ENCODE measurements at places on chromosomes 2 and 18. TPM values are rescaled to one million over a fixed set of nuclear protein-coding genes. Genes with fewer than 3 reads are reported as not detected.
A peak's percentile ranks its signal among the peaks of the same experiment; 100 is the strongest.

DNA sequence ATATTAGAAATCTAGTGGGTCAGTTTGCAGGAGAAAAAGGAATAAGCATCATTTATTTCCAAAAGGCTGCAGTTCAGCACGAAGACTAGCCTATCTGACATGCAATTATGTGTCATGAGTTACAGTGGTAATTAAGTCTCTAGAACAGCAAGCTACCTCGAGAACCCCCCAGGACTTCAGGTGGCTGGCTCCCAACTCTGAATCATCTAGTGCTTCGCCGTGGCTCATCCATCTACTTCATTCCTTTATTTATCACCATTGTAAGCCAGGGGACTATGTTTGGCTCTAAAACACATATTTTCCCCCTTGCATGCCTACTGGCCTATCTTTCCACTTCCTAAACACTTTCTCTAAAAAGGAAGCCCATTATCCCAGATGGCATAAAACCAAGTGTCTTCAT is 121.6 kb downstream of the TXNL1 start:
- DNase-seq: no peak

Gene FTCDNL1
- polyA plus RNA-seq: 2.0 TPM

Gene DCAF17
- polyA plus RNA-seq: 3.1 TPM

GRCh38 chr18:57296336-57296735 is 56.0 kb upstream of the ST8SIA3 start:
- no peak for DNase-seq

Gene GRHL1
- 1.8 TPM for polyA plus RNA-seq

GRCh38 chr2:49861821-49862220 is 707.5 kb upstream of the FSHR start:
- no peak for DNase-seq

Gene AKAIN1
- not detected for polyA plus RNA-seq

DNA sequence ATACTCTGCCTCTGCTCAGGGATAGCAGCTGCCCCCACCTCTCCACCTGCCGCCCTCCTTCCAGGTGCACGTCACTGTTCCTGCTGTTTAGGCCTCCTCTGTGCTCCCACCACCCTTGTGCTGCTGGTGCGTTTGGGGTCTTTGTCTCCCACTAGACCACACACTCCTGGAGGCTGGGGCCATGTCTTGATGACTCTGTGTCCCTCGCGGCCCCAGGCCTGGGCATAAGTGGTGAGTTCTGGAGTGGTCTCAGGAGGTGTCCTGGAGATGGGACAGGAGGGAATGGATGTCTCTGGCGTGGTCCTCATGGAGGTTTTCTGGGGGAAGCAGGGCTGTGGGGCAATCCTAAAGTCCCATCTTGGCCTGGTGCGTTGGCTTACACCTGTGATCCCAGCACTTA is 132.1 kb downstream of the TFCP2L1 start:
- DNase-seq: no peak

DNA sequence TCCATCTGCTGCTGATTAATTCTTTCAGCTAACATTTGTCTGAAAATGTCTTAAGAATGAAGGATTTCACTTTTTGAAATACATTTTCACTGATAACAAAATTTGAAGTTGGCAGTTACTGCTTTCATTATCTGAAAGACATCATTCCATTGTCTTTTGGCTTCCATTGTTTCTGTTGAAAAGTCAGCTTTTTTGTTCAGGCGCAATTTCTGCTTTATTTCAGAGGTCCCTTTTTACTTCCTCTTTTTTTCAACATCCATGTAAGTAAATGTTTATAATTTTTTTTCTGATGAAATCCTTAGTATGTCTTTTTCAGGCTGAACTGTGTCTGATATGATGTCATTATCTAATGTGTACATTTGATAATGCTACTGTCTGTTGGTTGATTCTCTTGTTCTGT is 184.2 kb downstream of the RND3 start:
- no peak for DNase-seq

GRCh38 chr2:136957044-136957443 is 191.7 kb downstream of the THSD7B start:
- no peak for DNase-seq

DNA sequence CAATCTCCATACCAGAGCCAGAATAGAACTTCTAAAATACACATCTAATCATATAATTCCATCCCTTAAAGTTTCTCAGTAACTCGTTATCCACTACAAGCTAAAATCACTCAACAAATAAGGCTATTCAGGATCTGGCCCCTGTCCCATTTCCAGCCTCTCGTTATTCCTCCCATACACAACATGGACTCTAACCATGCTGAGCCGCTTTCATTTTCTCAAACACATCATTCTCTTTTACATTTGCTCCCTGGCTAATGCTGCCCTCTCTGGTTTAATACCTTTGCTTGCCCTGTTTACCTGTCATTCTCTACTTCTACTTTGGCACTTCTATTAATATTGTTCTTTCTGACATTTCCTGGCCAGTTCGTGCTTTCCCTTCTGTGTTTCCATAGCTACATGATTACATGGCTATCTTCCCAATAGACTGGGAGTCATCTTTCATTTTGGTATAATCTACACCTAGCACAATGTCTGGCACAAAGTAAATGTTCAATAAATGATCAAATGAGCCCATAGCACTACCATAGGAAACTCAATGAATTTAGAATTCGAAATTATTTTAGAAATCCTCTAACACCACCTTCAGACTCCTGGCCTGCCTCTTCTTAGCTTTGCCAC is 163.6 kb upstream of the VRK2 start:
- no peak for DNase-seq

Gene KIF1A
- polyA plus RNA-seq: 0.22 TPM

Gene FRZB
- 0.19 TPM for polyA plus RNA-seq

- peak; percentile 17 for DNase-seq
These were observed 15.4 kb upstream of the DTNA start for GRCh38 chr18:34694591-34695165.

Gene INO80B
- 33.1 TPM for polyA plus RNA-seq

Gene LIPG
- polyA plus RNA-seq: 93.9 TPM

Gene NPPC
- not detected for polyA plus RNA-seq
